ENCODE measurements at places on chromosomes 5 and 9.

DNA sequence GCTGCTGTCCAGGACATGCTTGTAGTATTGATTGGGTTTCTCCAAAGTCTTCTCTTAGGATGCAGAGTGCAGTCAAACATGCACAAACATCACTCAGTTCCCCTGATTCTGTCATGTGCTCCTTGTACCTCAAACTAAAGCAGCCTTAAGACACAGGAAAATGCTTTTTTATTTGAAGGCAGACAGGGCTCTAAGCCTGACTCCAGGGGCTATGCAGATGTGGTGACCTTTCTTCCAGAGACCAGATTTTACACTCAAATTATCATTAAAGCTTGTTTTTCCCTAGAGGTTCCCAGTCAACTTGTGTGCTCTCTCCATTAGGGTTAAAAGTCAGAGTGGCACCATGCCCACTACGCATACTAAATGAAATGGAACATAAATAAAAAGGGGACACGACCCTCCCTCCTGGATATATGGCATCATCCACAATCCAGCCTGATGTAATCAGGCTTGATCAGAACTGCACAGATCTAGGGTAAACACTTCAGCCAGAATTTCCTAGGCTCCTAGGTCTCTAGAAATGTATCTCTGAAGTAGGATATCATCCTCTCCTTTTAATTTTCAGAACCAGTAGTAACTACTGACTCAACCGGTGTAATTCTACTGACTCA, 771.1 kb downstream of the NR2F1-AS1 start:
- DNase-seq: no peak

DNA sequence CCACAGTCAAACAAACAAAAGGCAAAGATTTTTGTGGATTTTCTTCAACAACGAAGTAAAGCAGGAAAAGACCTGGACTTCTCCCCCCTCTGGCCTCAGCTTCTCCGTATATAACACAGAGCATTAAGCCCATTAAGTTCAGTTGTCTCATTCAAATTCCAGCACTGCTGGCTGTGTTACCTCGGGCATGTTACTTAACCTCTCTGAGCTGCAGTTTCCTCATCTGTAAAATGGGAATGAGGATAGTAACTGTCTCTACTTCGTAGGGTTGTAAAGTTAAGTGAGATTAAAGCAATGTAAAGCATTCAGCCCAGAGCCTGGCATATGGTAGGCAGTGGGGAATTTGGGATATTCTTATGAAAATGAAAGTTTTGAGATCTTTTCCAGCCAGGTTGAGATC, 92.7 kb upstream of the SMIM23 start:
- no peak for DNase-seq

DNA sequence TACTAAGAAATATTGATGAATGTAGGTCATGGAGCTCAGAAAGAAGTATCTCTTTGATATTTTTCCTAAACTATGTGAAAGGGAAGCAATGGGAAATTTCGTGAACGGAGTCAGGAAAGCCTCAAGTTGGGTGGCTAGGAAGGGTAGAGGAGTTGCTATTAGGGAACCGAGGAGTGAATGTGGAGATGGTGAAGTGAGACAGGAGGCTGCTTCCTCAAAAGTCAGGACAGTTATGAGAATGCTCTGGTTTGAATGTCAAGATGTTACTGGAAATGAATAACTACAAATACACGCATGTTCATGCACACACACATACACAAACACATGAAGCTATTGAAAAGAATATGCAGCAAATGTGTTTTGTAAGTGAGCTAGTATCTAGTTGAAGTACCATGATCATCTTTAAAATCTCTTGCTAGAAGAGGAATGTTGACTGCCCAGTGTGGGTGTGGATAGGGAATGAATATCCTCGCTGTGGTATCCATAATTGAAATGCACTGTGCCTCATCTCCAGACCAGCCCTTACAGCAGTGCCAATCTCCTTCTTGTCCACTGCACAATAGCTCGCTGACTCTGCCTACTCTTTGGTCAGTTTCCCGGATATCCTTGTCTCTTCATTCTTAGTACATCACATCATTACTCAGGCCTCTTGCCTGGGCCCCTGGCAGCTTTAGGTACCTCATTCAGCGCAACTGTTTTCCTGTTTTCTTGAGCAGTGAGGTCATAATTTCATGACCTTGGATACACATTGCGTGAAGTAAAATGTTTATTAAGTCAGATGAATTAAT, 21.9 kb upstream of the PDCD1LG2 start:
- no peak for DNase-seq

DNA sequence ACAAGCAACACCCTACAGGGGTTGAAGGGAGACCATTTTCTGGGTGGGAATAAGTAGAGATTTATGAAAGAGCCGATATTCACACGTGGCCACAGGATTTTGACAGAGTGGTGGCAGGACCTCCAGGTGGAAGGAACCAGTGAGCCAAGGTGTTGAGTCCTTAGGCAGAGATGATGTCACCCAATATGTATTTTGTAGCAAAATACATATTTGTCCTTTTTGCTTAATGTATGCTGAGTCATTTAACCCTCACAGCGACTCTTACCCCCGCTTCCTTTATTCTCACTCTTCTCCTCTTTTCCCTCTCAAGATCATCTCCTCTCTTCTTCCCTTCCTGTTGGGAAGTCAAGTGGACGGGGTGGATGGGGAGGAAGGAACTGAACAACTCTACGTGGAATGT, 215.7 kb upstream of the S1PR3 start:
- no peak for DNase-seq

DNA sequence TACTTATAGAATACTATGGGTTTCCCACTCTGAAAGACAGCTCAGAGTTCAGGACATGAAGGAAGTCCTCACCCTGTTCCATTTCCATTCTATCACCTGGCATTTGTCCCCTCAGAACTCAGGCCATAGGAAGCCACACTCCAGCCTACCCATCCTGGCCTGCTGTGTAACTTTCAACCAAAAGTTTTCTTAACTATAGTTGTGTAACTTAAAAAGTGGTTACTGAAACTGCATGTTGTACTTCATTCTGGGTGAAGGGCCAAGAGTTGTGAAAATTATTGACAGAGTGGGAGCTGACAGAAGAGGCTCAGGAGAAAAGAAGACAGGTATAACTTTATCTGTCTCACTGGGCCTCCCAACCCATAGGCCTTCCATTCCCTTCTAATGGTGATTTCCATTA, 212.5 kb downstream of the RAB3C start:
- DNase-seq: no peak

DNA sequence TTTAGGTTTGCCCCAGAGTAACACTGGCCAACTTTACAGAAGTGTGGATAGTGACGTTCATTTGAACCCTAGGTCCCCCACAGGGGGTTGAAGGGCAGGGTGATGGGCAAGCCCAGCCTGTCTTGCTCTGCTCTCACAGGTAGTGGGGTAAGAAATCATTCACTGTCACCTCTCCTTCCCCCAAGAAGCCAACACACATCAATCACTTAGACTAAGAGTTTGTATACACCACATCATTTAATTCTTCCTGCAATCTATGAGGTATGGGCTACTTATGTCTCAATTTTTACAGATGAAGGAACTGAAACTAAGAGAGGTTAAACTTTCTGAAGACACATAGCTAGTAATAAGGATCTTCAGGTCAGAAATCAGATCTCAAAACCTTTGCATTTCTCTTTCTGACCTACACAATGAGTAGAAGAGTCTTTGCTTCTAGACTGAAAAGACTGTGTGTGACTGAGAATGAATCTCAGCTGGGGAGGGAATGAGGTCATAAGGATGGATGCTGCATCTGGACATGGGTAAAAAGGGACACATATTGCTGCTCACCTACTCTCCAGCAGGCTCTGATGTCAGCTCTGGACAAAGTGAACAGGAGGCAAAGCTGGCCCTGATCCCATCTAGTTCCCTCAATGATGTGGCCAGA, 81.0 kb upstream of the EQTN start:
- DNase-seq: no peak

DNA sequence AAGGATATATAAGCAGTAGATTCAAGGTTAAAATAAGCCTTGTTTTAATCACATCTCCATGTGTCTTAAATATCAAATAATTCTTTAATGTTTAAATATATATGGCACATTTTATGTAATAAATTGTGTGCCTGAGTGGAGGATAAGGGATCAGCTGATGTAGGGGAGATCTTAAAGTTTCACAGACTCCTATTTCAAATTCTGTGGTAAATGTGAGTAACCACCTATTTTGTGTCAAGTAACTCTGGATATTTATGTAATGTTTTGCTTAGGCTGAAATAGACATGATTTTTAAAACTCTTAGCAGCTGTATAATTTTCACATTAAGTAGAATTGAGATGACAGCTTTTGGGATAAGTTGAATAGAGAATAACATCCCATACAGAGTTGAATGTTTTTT, 41.3 kb upstream of the ITGA2 start:
- DNase-seq: no peak

DNA sequence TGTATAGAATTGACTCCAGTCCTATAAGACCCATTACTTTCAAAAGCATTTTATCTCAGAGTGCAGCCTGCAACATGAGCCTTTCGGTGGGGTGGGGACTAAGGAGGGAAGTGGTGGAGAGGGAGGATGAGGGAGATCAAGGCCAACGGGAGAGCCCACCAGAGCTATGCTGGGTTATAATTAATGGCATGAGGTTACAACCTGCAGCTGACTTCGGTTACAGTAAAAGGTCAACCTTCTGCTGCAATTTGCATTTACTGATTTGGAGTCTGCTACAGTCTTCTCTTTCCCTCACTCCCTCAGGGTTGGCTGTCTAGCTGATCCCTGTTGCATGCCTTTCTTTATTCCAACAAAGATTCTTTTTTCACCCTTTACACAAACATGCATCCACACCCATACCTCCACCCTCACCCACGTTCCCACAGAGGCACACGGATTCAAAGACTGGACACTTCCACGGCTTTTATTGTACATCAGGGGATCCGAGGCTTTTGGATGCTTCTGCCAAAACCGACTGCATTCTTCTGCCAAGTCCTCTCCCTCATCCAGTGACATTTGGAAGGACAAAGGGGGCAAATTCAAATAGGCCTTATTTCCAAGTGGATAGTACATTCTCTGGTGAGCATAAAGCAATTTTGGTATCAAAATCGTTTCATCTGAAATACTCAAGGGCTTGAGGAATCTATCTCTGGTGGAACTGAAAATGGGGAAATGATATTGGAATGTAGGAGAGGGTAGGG, 381.2 kb downstream of the NFIB start:
- DNase-seq: no peak

- no peak for DNase-seq
These were observed 30.2 kb upstream of the F2R start for GRCh38 chr5:76685704-76686103.

DNA sequence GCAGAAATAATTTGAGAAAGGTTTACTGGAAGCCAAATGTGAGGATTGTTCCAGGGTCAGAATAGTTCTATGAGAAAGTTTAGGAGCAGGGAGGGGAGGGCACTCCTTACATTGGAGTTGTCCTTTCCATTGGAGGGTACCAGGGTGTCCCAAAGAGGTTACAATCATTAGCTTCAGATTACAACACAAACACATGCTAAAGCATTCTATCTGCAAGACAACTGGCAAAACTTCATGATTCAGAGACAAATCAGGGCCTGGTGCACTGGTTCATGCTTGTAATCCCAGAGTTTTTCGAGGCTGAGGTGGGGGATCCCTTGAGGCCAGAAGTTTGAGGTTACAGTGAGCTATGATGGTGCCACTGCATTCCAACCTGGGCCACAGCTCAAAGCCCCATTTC, 51.8 kb downstream of the NSUN2 start:
- no peak for DNase-seq

DNA sequence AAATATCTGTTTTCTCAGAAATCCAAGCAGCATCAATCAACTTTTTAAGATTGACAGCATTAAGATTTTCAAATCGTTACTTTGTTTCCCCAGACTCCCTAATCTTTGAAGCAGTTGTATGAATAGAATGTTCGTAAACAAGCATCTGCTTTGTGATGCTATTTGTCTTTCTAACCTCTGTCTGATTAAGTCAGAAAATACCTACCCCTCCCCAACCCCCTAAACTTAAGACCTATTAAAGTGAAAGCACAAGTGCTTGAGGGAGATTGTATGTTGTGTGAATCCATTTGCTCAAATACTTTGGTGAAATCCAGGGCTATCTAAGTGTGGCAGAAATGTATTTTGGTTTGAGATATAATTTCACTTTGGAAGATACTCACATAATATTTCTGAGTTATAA, 47.9 kb upstream of the C5orf47 start:
- no peak for DNase-seq

- no peak for DNase-seq
These were observed 5.4 kb downstream of the MRPS27 start for GRCh38 chr5:72314571-72315172.
